ENCODE measurements at places on chromosomes 7 and 10.

- DNase-seq: no peak
Observed at GRCh38 chr7:10079572-10079971, 894.1 kb upstream of the PHF14 start.

DNA sequence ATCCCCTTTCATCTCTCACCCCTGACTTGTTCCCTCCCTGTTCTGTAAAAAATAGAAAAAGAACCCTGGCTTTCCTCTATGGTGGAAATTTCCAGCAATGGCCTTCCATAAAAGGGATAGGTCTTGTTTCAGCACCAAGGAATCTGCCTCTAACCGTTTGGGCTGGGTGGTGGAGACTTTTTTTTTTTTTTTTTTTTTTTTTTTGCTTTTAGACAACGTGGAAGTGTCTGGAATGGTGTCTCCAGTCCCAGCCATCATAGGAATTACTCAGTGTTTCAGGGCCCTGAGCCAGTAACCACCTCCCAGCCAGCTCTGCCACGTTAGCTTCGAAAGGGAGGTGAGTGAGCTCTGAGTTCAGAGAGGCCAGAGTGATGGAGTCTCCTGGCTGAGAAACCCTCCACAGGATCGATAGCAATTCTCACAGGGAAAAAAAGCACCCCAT lies 97.3 kb upstream of the COL1A2 start:
- DNase-seq: no peak

- DNase-seq: no peak
Observed at GRCh38 chr7:156504006-156504405, 136.6 kb upstream of the RNF32 start.

GRCh38 chr10:98308669-98309365 lies 40.8 kb upstream of the LOXL4 start:
- DNase-seq: no peak

GRCh38 chr7:143901332-143901667 lies 676 bp downstream of the TCAF1 start:
- DNase-seq: peak; percentile 19

DNA sequence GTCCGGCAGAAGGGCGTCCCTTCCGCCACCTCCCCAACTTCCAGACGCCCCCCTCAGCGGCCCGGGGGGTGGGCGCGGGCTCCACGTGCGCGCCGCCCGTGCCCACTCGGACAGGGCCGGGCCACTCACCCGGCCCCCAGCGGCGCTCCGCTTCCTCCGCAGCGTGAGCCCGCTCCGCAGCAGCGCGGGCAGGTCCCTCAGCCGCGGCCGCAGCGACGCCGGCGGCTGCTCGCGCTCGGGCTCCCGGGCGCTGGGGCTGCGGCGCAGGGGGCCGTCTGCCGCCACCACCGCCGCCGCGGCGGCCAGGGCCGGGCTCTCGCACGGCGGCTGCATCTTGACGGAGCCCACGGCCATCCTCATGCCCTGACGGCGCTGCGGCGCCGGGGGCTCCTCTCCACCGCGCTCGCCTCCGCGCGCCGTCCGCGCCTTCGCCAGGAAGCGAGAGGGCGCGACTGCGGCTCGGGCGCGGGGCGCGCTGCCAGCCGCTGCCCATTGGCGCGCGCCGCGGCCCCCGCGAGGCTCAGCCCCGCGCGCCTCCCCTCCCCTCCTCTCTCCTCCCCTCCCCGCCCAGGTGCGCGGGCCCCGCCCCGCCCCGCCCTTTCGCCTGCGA lies at the start of gene RAPGEF5:
Gene RAPGEF5 (minus strand): TSS at position 454 of the 610 bp plus-strand sequence. CDS start 94 bp downstream, at position 360.
- no peak for DNase-seq

DNA sequence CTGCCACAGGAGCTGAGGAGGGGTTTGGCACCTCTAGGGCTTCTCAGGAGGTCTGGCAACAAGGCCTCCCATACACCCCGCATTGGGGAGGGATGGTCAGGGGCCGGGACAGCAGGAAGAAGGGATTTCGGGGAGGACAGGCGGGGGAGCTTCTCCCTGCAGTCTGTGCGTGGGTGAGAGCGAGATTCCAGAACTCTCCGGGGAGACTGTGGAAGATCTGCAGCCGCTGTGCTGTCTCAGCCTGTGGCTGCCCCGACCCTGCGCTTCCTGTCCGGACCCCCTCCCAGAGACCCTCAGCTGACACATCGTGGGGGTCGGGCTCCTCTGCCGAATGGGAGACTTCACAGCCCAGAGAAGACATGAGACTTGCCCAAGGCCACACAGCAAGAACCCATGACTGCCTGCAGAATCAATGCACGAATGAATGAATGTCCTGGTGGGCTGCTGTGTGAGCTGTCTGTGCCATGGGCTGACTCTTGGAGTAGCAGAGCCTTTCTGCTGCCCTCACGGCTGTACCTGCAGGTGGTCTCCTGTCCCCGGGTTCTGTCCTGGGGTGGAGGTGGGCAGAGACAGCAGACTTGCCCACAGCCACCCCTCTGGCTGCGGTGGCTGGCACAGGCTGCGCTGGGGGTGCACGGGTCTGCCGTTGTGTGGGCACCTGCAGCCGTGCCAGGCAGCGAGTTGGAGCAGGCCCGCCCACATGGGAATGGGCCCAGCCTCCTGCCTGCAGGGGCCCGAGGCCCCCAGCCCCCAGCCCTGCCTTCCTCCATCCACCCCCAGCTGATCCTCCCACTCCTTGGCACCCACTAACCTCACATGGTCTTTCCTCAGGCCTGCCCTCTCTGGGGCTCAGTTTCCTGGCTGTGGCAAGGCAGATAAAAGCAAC lies 16.3 kb upstream of the LFNG start:
- DNase-seq: no peak

DNA sequence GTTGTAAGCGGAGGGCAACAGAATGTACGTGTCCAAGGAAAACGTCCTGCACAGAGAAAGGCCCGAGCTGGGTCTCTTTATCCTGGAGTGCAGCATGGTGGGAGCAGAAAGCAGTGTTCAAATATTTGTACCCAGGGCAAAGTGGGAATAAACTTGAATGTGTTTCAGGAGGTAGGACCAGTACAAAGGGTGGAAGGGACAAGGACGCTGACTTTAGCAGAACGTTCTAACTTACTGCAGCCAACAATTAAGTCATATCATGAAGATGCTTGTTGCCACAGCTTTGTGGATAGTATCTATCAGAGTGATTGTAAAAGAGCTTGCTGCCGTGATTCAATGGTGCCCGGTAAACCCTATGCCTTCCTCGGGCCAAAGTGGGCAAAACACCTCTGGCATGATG lies 30.5 kb upstream of the ZC3HAV1L start:
- DNase-seq: no peak

- DNase-seq: no peak
Observed at GRCh38 chr7:148495605-148496004, 95.0 kb upstream of the C7orf33 start.

- DNase-seq: no peak
Observed at GRCh38 chr10:6050801-6051445, 11.2 kb downstream of the IL2RA start.

DNA sequence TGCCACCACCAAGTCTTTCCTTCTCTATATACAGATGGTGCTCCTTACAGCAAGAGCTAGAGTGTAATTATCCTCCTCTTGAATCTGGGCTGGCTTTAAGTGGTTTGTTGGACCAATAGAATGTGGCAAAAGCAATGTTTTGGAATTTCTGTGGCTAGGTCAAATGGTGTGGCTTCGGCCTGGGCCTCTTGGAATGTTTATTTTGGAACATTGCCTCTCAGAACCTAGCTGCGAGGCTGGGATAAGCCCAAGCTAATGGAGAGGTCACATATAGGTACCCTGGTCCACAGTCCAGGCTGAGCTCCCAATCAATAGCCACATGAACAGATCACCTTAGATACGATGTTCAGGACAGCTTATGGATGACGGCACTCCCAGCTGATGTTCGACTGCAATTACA lies 556.7 kb downstream of the TYW1 start:
- DNase-seq: no peak

- peak; percentile 49 for DNase-seq
Observed at GRCh38 chr7:99143853-99144672, at the start of gene SMURF1. Gene SMURF1, minus strand, starts transcription at chr7:99144108. Its CDS starts 328 bp downstream, at chr7:99143780.

GRCh38 chr10:76396134-76396533 lies 964.7 kb downstream of the LRMDA start:
- DNase-seq: no peak

GRCh38 chr10:9452056-9452455 lies 1397.6 kb downstream of the GATA3 start:
- DNase-seq: no peak

DNA sequence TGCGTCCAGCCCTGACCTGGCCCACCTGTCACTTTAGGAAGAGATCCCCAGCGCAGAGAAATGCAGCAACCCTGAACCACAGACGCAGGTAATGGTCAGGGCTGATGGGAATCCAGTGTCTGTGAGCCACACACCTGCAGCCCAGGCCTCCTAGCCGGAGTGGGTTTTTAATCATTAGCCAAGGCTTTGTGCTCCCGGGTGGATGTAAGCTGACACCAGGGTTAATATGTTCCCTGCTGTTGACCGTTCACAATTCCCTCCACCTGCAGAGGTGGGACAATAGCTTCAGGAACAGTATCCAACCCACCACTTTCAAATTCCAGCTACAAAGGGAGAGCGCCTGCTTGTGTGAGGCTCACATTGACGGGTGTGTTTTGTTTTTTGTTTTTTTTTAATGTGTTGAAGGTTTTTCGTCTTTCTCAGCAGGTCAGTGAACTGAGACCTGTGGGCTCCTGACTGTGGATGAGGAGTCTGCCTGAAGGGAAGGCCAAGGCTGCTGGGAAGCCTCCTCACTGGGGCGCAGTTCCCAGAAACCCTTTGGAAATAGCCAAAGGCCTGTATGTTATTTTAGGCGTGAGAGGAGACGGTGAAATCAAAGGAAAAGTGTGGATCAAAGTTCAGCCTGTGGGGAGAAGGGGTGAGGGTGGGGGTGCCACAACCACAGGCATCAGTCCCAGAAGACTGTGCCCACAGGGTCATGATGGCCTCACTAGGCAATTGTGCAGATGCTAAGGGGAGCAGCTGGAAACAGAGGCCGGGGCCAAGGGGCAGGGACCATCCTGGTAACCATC lies 111.1 kb downstream of the TNS3 start:
- no peak for DNase-seq

DNA sequence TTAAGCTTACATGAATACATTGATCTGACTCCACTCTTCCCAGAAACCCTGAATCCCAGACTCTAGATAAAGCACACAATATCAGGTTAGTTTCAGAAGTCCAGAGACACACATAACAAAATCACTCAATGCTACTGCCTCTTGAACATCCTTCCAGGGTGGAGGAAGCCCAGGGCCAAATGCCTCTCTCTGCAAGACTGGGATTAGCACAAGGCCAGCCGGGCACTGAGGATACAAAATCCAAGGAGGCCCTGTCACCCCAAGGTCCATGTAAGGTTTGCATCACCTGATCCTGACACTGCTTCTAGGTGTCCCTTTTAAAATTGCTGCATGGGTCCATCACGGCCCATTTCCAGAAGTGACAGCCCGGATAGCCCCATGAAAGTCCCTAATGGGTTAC lies 2.6 kb upstream of the PLXNA4 start:
- no peak for DNase-seq

GRCh38 chr10:85921789-85922188 lies 444.8 kb downstream of the GRID1 start:
- DNase-seq: no peak

DNA sequence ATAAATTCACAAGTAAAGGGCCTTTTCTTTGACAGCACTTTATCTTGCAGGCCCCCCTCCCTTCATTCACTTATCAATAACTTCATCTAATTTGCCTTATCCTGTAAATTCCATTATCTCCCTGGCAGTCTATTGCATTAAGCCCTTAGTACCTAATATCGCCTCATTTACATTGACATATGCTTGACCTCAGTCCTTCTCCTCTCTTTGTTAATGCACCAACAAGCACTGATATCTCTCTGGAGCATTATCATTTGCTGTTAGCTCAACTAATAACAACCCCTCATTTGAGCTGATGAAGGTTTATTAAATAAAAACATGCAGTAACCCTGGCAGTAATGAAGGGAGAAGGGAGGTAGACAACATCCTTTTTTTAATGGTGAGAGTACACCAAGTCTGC lies 46.8 kb downstream of the EXOC4 start:
- DNase-seq: no peak

All from dorsolateral prefrontal cortex (tissue), 122 donors.